ENCODE measurements at places on chromosomes 13 and 19.

DNA sequence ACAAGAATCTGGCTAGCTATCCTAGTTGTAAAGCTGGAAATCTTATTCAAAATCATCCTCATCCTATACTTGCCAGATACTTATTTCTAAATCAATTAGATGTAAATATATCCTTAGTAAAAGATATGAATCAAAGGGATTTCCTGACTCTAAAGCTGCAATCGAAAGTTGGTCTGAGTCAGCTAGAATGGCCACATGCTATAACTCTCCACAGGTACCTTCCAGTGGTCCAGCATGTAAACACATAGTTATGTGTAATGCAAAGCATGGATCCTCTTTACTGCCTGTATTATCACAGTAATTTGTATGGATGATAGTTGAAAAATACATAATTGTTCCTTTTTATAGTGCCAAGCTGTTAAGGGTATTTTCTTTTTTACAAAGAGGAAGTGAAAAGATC lies 27.4 kb downstream of the SLITRK6 start:
- no peak for DNase-seq

DNA sequence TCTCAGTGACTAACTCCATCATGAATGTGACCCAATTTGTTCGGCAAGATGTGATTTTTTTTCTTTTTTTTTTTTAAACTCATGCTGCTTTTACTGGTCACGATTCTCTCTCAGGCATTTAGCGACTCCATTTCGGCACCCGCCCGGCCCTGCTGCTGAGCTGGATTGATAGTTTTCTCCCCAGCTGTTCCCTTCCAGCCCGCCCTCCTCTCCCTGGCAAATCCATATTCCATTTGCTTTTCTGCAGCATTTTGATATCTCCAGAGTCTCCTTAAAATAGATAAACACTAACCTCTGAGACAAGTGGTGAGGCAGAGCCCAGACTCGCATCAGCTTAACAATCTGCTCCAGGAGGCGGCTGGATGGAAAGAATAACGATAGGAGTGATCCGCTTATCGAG lies 55.5 kb upstream of the KATNAL1 start:
- no peak for DNase-seq

DNA sequence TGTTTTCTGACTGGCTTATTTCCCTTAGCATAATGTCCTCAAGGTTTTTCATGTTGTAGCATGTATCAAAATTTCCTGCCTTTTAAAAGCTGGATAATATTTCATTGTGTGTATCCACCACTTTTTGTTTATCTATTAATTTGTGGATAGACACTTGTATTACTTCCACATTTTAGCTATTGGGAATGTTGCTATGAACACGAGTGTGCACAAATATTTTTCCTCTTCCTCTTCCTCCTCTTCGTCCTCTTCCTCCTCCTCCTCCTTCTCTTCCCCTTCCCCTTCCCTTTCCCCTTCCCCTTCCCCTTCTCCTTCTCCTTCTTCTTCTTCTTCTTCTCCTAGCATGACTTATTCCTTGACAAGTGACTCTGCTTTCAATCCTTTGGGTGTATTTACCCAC lies 51.2 kb upstream of the KL start:
- DNase-seq = no peak

DNA sequence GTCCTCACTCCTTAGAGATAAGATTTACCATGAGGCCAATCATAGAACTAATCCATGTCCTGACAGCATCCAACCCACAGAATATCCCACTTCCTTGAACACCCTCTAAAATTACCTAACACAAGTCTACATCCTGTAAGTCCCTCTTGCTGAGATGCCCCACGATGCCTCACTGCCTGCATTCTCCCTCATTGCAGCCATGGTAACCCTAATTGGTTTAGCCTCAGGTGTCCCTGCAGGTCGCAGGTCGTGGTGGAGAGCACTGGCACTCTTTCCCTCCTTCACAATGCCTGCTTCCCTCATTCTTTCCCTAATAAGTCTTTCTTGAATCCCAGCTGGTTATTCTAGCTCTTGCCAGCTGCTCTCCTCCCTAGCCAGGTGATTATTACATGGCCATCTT lies 35.3 kb upstream of the MYO16 start:
- no peak for DNase-seq

All from Right ventricle myocardium superior (tissue), 1 donor.